Right renal cortex interstitium (tissue), 3 donors: ENCODE measurements at places on chromosomes 16 and 17.

- DNase-seq, result no peak
Observed at GRCh38 chr17:67818110-67819002, 6.9 kb upstream of the BPTF start.

DNA sequence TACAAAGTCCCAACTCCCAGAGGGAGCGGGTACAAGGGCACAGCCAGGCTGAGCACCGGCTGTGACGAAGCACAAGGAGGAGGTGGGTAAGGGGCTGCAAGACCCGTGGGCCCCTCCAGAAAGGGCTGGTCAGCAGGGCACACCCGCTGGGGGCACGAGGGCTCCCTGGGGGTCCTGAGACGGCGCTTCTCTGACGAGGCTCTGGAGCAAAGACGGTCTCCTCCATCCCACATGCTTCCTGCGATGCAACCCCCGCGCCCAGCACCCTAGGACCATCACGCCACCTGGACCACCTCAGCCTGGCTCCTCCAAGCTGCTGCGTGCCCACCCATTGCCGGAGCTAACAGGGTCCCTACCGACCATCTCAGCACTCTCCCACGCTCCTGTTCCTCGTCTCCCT, 8.7 kb downstream of the CCDC57 start:
- no peak for DNase-seq

- DNase-seq, result no peak
Observed at GRCh38 chr16:31711344-31711845, 162.2 kb upstream of the ZNF267 start.

DNA sequence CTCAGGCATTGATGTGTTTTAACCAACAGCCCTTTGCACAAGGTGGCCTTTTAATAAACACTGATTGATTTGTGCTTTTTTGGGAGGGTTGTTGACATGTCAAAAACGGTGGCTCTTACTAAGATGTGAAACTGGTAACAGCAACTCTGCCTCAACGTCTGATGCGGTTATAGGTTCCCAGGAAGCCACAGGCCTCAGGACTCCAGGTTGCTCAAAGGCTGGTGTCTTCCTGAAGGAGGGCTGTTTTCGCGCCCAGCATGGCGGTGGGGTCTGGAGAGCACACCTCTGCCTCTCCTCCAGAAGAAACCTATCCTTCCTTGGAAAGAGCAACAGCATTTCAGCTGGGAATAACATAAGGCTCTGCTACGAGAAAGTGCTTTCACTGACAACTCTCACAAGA, 187.5 kb downstream of the IRF8 start:
- no peak for DNase-seq

GRCh38 chr17:21174713-21175112, 39.2 kb downstream of the TMEM11 start:
- DNase-seq, result no peak

DNA sequence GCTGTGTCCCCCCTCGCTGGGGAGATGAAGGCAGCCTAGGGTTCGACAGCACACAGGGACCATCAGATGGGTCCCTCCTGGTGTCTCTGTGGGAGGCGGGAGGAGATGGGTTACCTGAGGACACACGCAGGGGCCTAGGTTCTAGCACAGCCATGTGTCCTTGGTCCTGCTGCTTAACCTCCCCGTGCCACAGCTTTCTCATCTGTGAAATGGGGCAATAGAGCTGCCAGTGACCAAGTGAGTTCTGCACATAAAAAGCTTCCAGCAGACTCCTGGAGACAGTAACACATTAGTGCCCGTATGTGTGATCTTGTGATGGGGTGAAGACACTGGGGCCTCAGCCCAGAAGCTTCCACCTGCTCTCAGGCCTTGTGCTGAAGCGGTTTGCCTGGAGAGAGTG, 96.0 kb upstream of the GSE1 start:
- no peak for DNase-seq

GRCh38 chr17:74444406-74444805, 12.5 kb downstream of the GPRC5C start:
- DNase-seq, result no peak

GRCh38 chr16:3004781-3005284, 7.9 kb upstream of the CLDN9 start:
- DNase-seq, result no peak

- DNase-seq, result no peak
Observed at GRCh38 chr16:11450136-11450535, 104.9 kb downstream of the RMI2 start.

- DNase-seq, result no peak
Observed at GRCh38 chr16:309476-309875, 26.5 kb downstream of the PDIA2 start.

DNA sequence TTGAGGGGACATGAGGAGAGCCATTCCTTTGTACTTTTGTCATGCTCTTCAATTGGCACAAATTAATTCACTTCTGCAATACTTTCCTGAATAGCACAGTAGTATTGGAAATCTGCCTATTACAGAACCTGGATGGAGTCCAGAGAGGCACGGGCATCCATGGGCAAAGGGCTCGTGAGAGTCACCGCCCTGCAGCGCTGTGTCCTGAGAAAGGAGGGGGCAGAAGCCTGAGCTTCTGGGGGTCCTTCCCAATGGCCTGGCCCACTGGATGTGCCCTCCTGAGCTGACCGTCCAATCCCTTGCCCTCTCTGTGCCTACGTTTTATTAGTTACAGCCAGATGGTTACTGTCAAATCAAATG, 3.5 kb downstream of the G6PC1 start:
- no peak for DNase-seq

- peak; percentile 54 for DNase-seq
Observed at GRCh38 chr16:70788668-70789594, 12.0 kb downstream of the VAC14 start.

- no peak for DNase-seq
Observed at GRCh38 chr17:38899421-38899820, 26.0 kb upstream of the LASP1NB start.

DNA sequence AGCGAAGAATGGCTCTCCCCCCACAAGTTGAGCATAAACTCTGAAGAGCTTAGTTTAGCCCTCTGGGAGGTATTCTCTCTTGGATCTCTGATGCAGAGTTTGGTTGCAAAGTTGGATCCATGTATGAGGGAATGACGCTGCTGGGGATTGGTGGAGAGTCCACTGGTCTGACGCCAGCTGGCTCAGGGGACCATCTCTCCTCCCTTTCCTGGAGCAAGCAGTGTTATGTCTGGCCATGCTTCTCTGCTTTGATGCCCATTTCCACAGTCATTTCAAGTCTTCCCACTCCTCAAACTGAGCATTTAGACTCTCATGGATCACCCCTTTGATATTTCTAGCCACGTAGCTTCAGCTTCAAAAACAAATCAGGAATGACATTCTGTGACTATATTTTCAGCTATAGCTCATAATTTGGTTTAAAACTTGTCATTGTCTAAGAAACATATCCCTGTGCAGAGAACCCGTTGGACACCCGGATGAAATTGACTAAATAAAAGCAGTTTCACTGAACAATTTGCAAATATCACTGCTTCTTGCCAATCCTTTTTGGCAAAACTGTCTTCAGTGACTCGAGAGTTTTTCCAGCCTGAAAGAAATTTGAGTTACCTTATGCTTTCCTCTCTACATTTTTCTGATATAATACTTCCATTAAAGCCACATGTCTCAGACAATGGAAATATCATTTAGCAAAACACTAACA, 193.4 kb upstream of the CDH11 start:
- no peak for DNase-seq

DNA sequence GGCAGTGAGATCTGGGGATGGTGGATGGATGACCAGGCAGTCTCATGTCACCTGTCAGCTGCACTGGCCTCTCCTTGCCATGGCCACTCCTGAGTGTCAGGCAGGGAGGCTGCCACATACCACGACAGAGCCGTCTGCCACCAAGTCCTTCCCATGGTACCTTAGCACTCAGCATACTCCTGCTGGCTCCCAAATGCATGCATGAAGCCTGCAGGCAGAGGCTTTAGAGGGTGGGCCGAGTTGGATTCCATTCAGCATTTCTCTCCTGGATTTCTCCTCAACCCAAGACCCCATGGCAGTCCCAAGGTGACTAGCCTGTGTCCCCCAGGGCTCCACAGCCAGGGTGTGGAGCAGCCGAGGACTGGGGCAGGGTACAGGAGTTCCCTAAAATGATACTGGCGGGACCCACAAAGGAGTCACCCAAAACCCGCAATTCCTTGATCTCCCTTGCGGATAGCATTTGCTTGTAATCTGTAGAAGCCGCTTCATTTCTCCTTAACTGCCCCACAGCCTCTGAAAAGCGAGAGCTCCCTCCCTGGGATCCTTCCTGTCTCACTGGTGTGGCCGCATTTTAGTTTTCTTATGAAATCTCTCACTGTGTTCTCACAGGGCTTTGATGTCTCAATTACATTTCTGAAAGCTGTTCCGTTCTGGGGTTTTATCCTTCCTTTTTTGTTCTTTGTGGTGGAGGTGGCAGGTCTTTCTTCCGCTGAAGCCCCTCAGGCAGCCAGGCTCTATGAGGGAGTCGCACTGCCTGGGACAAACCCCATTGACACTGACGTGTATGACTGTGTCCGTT, 141.4 kb downstream of the SOCS1 start:
- no peak for DNase-seq

DNA sequence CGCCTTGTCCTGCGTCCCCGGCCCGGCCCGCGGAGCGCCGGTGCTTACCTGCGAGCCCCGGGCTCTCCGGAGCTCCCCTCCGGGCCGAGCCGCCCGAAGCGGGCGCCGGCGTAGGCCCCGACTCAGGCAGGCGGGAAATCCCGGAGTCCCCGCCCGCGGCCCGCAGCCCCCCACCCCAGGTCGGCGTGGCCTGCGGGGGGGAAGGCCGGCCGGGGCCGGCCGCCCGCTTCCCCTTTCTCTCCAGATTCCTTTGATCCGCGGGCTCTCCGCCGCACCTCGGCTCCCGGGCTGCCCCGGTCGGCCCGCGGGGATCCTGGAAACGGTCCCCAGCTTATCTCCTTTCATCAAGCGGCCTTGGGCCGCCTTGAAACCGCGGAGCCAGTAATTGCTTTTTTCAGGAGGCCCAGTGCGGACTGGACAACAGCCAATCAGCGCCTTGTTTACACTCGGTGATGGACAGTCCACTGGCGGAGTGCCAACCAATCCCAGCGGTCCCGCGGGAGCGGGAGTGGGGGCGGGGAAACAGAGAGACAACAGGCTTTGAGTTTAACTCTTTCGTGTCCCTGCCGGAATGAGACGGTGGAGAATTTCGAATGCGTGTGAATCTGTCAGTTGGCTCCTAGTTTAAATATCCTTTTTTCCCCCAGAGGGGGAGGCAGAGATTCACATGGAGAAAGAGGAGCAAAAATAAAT, 1.4 kb upstream of the BAHCC1 start:
- DNase-seq, result peak; percentile 100

DNA sequence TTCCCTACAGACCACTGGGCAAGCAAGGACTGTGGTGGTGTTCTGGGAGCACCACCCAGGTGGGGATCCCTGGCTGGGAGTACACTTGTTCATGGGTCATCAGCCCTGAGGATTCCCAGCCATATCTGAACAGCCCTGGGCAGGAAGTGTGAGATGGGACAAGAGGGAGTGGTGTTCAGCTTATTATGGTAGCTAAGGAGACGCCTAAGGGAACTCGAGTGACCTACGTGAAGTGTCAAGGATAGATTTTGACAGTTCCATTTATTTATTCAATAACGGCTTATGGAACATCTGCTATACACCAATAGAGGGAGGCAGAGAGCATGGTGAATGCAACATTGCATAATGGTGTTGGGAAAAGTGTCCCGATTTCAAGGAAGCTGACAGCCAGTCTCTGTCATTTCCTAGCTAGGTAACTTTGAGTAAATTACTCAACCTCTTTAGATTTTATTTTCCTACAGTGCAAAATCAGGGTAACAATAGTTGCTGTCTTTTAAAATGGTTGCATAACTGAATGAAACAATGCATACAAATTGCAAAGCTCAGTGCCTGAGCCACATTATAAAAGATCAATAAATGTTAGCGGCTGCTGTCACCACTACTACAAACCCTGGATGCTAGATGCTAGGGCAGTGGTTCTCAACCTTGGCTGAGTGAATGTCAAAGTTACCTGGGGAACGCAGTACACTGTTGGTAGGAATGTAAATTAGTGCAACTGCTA, 534.1 kb downstream of the GRIN2A start:
- no peak for DNase-seq

GRCh38 chr17:38434178-38434665, 6.0 kb downstream of the ARHGAP23 start:
- DNase-seq, result no peak
